ENCODE measurements at places on chromosomes 1 and 21. TPM values are rescaled to one million over a fixed set of nuclear protein-coding genes. Genes with fewer than 3 reads are reported as not detected.

LPAR3 gene
- total RNA-seq = 16.7 TPM

PLA2G4A gene
- total RNA-seq = 26.8 TPM

TRPM2 gene
- under 0.01 TPM for total RNA-seq

SPRR2E gene
- not detected for total RNA-seq

KRTAP21-2 gene
- not detected for total RNA-seq

GPR52 gene
- 0.89 TPM for total RNA-seq

NEXN gene
- total RNA-seq = 13.5 TPM

WDR64 gene
- not detected for total RNA-seq

OPTC gene
- total RNA-seq = not detected

ZBTB21 gene
- 11.1 TPM for total RNA-seq

PLEKHA6 gene
- total RNA-seq = 1.2 TPM

SMIM11 gene
- total RNA-seq = 4.5 TPM

ITSN1 gene
- 42.6 TPM for total RNA-seq

FAAH gene
- 1.00 TPM for total RNA-seq

CTTNBP2NL gene
- total RNA-seq = 14.6 TPM

COL16A1 gene
- total RNA-seq = 50.2 TPM

FNDC5 gene
- total RNA-seq = 0.22 TPM

MAP10 gene
- 3.1 TPM for total RNA-seq

OR2AK2 gene
- total RNA-seq = 0.25 TPM

ANKRD13C gene
- 22.2 TPM for total RNA-seq

GBP5 gene
- total RNA-seq = not detected

TDRD5 gene
- total RNA-seq = under 0.01 TPM

MYOG gene
- not detected for total RNA-seq

HSD3B2 gene
- total RNA-seq = not detected

OR2L13 gene
- not detected for total RNA-seq

TFF2 gene
- total RNA-seq = not detected

FAM167B gene
- total RNA-seq = 0.50 TPM

GCSAML gene
- total RNA-seq = under 0.01 TPM

CD34 gene
- not detected for total RNA-seq

ANGPTL1 gene
- 2.1 TPM for total RNA-seq

TNN gene
- total RNA-seq = under 0.01 TPM

TRIM46 gene
- 3.9 TPM for total RNA-seq

ZBTB37 gene
- total RNA-seq = 8.9 TPM

TRNP1 gene
- 62.3 TPM for total RNA-seq

PTP4A2 gene
- 366 TPM for total RNA-seq

OR2L8 gene
- 0.25 TPM for total RNA-seq

AQP10 gene
- not detected for total RNA-seq

HHIPL2 gene
- total RNA-seq = 0.25 TPM

MATN1 gene
- not detected for total RNA-seq

CELA2B gene
- total RNA-seq = not detected

WNT3A gene
- total RNA-seq = not detected

NLRP3 gene
- total RNA-seq = 0.62 TPM

RPL5 gene
- 1,190 TPM for total RNA-seq

NR1I3 gene
- total RNA-seq = not detected

TSACC gene
- not detected for total RNA-seq

FCGR1A gene
- not detected for total RNA-seq

WNT2B gene
- 1.2 TPM for total RNA-seq

All from uterine smooth muscle cell (primary cell).